Fibroblast of pulmonary artery (primary cell): ENCODE measurements at places on chromosomes 13 and 19.

DNA sequence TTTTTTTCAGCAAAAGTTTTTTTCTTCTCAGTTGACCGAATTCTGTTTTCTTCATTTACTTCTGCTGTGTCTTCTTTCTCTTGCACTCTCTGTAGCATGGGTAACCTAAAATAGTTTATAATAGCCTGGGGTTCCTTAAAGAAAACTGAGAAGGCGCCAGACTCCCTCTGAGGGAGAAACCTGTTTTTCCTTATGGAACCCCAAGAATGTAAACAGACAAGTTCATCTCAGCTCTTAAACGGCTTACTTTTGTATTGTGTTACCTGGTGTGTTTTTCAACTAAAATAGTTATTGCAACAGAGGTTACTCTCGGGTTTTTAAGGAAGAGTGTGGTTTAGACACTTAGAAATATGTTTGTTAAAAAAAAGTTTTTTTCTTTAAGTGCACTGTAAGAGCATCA lies 23.8 kb upstream of the TM9SF2 start:
- DNase-seq: no peak

GRCh38 chr13:20303636-20304035 lies 71.5 kb upstream of the GJB6 start:
- DNase-seq: no peak

DNA sequence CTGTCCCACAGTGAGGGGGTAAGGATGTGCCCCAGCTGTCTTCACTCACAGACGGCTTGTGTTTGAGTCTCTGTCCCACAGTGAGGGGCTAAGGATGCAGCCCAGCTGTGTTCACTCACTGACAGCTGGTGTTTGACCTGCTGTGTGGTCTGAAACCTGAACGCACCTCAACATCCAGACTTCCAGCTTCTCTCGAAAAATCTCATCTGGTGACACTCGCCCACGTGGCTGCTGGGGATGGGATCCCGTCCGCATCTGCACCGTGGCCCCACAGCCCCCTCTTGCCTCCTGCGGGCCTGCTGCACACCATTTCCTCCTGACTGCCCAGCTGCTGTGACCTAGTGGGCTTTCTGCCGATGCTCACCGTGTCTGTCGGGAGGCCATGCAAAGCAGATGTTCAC lies 27.3 kb downstream of the CHAF1A start:
- no peak for DNase-seq

GRCh38 chr19:6887316-6887715 lies at the start of gene ADGRE1:
Gene ADGRE1, plus strand, starts transcription at chr19:6887579. Its CDS starts 30 bp downstream, at chr19:6887609.
- no peak for DNase-seq

DNA sequence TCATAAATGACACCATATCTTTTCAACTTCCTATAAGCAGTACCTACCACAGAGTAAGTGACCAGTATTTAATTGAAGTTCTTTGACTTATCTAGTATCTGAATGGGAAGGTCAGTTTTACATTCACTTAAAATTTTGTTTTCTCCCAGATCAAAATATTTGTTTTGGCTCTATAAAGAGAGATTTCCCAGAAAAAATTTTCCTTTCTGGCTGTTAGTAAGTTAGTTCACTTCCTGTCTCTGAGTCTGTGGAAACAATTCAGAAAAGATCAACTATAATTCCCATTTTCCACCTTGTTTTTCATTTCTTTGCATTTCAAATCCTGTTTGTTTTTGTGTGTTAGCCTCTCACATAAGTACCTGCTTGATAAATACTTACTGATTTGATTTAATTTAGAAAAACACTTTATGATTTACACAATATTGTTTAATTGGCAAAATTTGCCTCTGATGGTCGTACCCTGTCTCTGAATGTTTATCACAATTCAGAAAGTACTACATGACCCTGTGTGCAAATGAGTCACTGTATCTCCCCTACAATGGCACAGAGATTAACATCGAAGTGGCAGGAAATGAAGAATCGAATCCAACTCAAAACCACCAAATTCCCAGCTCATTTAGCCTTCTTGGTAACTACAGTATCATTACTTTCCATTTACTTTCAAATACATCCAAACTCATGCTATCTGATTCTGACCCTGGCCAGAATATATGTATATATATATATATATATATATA lies 15.4 kb upstream of the MED4 start:
- peak; percentile 62 for DNase-seq

DNA sequence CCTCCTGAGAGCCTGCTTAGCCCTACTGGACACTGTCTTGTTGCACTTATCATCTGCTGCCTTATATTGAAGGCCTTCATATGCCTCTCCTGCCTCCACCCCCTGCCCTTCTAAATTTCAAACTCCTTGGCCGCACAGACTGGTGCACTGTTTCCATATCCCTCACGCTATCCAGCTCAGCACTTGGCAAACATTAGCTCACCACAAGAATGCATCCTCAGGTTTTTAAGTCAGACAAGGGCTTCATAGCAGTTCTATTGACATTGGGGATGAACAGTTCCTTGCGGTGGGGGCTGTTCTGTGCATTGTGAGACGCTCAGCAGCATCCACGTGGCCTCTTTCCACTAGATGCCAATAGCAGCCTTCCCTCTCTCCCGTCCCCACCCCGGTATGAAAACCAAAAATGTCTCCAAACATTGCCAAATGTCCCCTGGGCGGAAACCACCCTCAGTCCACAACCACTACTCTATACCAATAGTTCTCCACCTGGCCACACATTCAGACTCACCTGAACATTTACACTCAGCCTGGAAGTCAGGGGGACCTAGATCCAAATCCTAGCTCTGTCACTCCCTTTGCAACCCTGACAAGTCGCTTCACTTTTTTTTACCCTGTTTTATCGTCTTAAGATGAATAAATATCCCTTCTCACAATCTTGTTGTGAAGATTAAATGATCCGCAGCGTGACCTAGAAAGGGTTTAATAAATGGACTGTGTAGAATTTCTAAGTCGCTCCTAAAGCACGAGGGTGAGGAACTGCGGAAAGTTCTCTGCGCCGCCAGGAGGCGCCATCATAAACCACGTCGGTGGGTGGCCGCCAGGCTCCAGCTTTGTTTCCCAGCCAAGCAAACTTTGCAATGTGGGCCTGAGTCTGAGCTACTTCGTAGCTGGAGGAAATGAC lies 3.6 kb upstream of the CEACAM3 start:
- peak; percentile 56 for DNase-seq

DNA sequence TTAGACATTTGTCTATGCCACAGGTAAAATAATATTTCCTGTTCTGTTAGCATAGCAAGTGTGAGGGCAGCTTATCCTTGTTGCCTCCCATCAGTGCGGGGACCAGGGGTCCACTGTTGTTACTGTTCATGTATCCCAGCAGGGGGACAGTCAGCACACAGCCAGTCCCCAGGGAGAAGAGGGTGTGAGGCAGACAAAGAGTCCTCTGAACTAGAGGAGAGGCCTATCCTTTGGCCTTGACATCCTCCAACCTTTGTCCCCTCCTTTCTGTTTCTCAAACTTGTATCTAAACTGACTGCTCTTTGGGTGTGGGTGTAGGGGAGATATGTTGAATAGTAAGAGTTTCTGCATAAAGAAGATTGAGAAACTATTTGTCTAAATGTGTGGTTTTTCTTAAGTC lies 2.9 kb upstream of the GPR18 start:
- DNase-seq: no peak

GRCh38 chr13:67101730-67102467 lies 128.2 kb downstream of the PCDH9 start:
- DNase-seq: no peak

- DNase-seq: no peak
Measured at GRCh38 chr13:76503766-76504165, 382.4 kb downstream of the KCTD12 start.

- no peak for DNase-seq
Measured at GRCh38 chr13:94764576-94765321, 52.4 kb upstream of the SOX21 start.

- no peak for DNase-seq
Measured at GRCh38 chr19:35729763-35730162, 12.0 kb downstream of the KMT2B start.

DNA sequence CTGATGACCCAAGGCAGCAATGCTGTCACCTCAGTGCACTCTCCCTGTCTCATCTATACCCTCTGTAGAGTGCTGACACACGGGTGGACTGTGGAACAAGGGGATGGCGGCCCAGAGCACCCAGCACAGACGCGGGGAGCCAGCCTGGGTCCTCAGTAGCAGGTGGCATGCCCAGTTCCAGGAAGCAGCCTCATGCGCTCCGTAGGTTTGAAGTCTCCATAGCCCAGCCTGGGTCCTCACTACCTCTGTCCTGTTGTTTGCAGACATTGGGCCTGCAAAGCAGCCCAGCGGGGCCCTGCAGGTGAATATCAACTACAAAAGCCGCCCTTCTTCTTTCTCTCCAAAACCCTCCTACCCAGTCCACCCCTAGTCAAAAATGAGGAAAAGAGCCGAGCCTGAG lies 5.0 kb upstream of the SLC7A9 start:
- DNase-seq: no peak
